ENCODE measurements at places on chromosomes 5 and 9. TPM values are rescaled to one million over a fixed set of nuclear protein-coding genes. Genes with fewer than 3 reads are reported as not detected.

The RMI1 gene
- 6.9 TPM for total RNA-seq

The ZNF483 gene
- total RNA-seq: 4.9 TPM

The CARD9 gene
- 0.79 TPM for total RNA-seq

DNA sequence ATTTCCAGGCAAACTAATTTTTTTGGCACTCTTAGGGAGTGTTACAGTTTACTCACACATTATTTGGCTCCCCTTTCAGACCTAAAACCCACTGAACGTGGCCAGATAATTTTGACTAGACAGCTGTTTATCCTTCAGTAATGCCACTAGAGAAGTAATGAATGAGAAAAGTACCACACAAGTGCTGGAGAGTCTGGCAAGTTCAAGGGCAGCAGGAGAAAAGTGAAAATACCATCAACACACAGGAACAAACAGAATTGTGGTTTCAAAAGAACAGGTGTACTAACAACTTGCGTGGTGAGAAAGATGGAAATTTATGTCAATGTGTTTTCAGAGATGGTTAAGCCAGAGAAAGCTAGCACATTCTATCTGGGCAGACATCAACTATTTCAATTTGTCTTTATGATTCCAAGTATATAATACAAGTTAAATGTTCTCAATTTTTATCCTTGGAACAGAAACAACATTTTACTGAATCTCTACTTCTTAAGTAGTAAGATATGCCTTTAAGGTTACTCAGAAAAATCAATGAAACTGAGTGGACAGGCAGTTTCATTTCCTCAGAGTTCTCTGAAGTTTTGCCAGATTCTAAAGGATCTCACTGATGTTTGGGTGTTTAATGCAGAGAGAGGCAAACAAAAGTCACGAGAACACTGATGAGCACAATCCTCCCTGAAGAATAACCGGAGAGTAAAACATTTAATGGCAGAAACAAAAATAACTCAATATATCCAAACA lies 91.0 kb downstream of the ARSB start:
- no peak for DNase-seq

GRCh38 chr5:131112424-131112823 lies 52.6 kb downstream of the HINT1 start:
- no peak for DNase-seq
